ENCODE measurements at places on chromosomes 5 and 9.

- H3K4me3 ChIP-seq = no peak overlapping the region
- H3K27me3 ChIP-seq = peaks cover 2% of the 10 kb centered on the region
- H3K4me1 ChIP-seq = peaks cover 11% of the 10 kb centered on the region
- no peak for DNase-seq
- H3K27ac ChIP-seq = no peak overlapping the region
- H3K36me3 ChIP-seq = no peaks in the 10 kb centered on the region
Observed at GRCh38 chr5:174423558-174423957, 300.8 kb upstream of the MSX2 start.

DNA sequence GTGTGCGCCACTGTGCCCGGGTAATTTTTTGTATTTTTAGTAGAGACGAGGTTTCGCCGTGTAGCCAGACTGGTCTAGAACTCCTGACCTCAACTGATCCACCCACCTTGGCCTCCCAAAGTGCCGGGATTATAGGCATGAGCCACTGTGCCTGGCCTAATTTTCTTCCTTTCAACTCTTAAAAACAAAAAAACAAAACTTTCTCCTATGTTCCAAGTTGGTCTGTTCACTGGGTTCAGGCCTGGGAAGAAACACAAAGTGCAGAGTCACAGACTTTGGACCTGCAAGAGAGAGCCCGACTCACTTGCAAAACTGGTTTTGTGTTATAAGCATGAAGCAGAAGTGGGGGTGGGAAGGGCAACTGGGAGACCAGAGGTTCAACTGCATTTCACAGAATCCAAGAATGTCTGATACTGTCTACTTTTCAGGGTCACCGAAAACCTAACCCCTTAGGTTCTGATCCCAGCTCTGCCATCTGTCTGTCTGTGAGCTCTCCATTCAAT, 5.2 kb upstream of the HDHD3 start:
- H3K4me3 ChIP-seq = no peak overlapping the region
- H3K27ac ChIP-seq = no peak overlapping the region
- no peaks in the 10 kb centered on the region for H3K36me3 ChIP-seq
- no peaks in the 10 kb centered on the region for H3K4me1 ChIP-seq
- no peaks in the 10 kb centered on the region for H3K27me3 ChIP-seq

DNA sequence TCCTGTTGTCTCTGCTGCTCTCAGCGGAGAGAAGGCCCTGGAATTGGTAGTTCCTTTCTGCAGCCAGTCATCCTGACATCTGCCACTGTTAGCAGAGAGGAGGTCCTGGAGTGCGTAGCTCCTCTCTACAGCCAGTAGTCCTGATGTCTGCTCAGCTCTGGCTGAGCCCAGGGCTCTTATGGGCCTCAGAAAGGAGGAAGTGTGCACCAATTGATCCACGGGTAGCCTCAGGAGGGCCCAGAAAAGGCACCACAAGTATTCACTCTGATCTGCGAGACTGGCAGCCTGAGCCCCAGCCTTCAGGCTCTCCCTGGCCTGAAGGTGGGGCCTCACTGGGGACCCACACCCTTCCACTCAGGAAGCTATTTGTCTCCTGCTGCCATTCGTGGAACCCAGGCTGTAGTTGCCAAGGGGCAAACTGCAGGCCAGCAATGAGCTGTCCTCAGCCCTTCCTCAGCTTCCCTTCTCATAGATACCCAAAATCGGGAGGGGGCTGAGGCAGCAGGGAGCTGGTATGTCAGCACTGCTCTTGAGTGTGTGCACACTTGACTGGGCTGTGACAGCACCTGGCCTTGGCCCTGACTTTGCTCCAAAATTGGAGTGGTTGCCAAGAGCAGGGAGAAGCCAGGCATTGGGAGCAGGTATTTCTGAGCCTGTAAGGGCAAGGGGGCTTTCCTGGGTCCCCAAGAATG, 1049.5 kb upstream of the ACO1 start:
- no peaks in the 10 kb centered on the region for H3K27me3 ChIP-seq
- H3K36me3 ChIP-seq = no peaks in the 10 kb centered on the region
- no peaks in the 10 kb centered on the region for H3K4me1 ChIP-seq
- DNase-seq = no peak
- peak overlapping the region; percentile 73 for H3K27ac ChIP-seq

DNA sequence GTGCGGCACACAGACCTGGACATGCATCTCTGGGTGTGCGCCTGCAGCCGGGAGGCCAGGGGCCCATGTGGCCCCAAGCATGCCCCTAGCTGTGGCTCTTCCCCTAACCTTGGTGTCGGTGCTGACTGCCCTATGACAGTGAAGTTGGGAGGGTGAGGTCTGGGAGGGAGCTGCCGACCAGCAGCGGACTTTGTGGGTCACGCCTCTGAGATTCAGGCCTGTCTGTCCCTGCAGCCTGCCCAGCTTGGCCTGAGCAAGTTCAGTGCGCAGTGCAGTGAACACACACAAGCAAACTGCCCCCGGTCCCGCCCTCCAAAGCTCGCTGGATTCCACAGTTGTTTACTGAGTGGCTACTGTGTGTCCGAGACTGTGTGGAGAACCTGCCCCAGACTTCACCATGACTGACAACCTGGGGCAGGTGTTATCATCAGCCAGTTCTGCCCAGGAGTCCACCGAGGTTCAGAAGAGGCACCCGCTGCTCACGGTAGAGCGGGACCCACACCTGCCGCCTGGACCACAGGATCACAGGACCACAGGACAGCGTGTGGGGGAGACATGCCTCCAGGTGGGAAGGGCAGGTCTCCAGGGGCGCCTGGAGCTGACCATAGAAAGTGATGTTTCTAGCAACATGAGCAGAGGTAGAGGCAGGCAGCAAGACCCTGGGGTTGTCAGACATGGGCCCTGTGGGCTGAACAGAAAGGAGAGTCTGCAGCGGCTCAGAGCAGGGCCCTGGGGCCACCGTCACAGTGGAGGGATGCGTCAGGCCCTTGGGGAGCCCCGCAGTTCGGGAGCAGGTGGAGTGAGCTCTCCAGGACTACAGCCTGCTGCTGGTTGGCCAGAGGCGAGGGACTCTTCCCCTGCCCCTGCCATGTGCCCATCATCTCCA, 105.1 kb downstream of the PHF2 start:
- H3K36me3 ChIP-seq = peaks cover 4% of the 10 kb centered on the region
- no peak overlapping the region for H3K4me3 ChIP-seq
- H3K27ac ChIP-seq = no peak overlapping the region
- DNase-seq = no peak
- H3K27me3 ChIP-seq = no peaks in the 10 kb centered on the region

DNA sequence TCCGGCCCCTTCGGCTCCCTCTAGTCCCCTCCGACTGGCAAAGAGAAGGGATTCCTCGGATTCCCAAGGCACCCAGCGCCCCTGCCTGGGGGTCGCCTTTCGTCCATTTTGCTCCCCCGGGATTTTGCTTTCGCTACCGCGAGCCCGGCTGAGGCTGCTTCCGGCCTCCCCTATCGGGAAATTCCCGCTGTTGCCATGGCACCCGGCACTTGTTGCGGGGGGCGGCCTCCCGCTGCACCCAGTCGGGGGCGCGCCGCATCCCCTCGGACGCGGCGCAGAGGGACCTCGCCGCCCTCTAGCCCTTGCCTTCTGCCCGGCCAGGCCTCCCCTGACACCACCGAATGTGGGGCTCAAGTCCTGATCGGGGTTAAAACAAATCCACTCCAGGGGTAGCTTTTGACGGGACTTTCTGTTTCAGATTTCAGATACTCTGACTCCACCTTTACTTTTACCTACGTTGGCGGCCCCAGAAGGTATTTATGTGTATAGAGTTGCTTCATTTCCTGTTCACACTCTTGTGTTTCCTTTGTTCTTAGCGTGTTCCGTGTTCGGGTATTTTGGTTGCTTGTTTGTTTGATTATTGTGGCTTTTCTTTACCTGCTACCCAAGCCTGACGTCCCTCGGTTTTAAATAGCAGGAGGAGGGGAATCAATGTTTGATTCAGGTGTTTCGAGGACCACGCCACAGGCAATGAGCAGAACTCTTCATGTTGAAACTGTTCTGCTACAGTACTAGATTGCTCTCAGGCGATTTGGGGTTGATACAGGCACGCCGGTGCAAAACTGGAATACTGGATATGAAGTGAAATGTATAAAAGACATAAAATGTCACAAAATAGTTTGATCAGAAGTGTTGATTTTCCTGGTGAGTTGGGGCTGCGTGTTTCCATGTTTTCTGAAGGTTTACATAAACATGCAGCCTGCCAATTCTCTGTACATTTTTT, 1.5 kb downstream of the PARP8 start:
- H3K4me3 ChIP-seq = peak overlapping the region; percentile 58
- H3K27ac ChIP-seq = peak overlapping the region; percentile 92
- peak; percentile 83 for DNase-seq
- H3K4me1 ChIP-seq = peaks cover 5% of the 10 kb centered on the region

GRCh38 chr5:74938250-74938933, 72.2 kb upstream of the FAM169A start:
- no peaks in the 10 kb centered on the region for H3K27me3 ChIP-seq
- no peaks in the 10 kb centered on the region for H3K36me3 ChIP-seq
- no peak overlapping the region for H3K27ac ChIP-seq
- H3K4me3 ChIP-seq = no peak overlapping the region

- H3K4me3 ChIP-seq = no peak overlapping the region
- no peaks in the 10 kb centered on the region for H3K27me3 ChIP-seq
- no peaks in the 10 kb centered on the region for H3K36me3 ChIP-seq
- peak; percentile 73 for DNase-seq
- H3K27ac ChIP-seq = no peak overlapping the region
Observed at GRCh38 chr5:30808996-30809395, 384.5 kb upstream of the CDH6 start.

DNA sequence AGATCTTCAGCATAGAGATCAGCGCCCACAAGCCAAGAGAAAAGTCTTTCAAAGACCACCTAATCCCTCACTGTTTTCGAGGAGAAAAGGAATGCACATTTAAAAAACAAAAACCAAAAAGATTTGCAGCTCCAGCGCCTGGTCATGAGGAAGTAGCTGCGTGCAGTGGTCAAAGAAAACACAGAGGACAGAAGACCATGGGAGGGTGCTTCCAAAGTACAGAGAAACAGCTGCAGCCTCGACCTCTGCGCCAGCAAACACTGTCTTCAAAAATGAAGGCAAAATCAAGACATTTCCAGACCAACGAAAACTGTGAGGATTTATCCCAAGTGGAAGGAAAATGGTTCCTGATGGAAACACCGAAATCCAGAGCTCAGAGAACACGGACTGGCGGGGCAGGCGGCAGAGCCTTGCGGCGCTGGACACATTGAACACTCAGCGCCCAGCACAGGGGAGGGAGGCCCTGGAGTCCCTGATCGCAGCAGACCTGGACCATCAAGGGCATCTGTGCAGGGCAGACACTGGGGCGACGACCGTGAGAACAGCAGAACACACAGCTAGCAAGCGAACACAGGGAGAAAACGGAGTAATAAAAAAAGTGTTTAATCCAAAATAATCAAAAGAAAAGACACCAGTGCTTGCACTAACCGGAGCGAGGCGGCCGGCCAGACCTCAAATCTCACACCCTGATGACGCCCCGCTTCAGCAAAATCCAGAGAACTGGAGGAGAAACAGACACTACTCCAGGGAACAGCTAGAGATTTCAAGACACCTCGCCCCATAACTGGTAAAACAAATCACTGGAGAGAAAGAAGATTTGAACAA, 12.6 kb upstream of the SLC12A7 start:
- no peak for DNase-seq
- H3K4me1 ChIP-seq = peaks cover 39% of the 10 kb centered on the region

DNA sequence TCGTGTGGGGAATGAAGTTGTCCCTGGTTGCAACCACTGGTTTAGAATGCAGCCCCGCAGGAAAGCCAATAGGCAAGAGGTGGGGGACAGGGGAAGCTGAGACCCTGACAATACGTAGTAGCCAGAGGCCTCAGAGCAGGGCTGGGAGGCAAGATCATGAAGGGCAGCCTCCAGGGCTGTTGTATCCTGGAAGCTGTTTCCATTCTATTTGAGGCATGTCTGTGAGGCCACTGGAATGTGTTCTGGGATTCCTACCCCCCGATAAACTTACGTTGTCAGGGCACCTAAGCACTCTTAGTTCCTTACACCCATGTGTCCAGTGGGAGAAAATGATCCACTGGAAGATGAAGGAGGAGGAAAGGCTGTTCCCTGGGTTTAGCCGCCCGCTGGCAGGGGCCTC, 177.3 kb downstream of the CFAP90 start:
- no peak for DNase-seq
- no peaks in the 10 kb centered on the region for H3K36me3 ChIP-seq
- H3K4me3 ChIP-seq = no peak overlapping the region
- H3K27me3 ChIP-seq = no peaks in the 10 kb centered on the region
- H3K4me1 ChIP-seq = no peaks in the 10 kb centered on the region
- no peak overlapping the region for H3K27ac ChIP-seq

GRCh38 chr9:33403941-33404787, 1.8 kb upstream of the AQP7 start:
- no peaks in the 10 kb centered on the region for H3K4me1 ChIP-seq
- peak overlapping the region; percentile 1 for H3K27ac ChIP-seq
- no peaks in the 10 kb centered on the region for H3K36me3 ChIP-seq

GRCh38 chr5:35811108-35811741, 45.5 kb upstream of the IL7R start:
- H3K27ac ChIP-seq = no peak overlapping the region
- no peaks in the 10 kb centered on the region for H3K36me3 ChIP-seq
- no peak for DNase-seq
- H3K4me1 ChIP-seq = no peaks in the 10 kb centered on the region
- H3K27me3 ChIP-seq = no peaks in the 10 kb centered on the region

DNA sequence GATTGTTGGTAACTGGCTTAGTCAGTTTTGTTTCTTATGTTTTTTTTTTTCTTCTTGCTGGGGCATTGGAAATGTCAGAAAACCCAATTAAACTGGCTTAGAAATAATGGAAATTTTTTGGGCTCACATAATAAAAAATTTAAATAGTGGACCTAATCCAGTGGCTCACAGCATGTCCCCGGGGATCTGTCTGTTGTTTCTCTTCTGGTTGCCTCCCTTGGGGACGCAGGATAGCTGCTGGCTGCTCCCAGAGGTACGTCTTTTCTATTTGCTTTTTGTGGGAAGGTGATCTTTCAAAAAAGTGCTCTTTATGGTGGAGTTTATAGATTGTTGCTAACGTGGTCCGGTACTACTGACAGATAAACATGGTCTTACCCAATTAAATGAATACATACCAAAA, 52.2 kb downstream of the LMNB1 start:
- H3K27ac ChIP-seq = no peak overlapping the region
- no peak for DNase-seq
- no peaks in the 10 kb centered on the region for H3K4me1 ChIP-seq
- no peak overlapping the region for H3K4me3 ChIP-seq

GRCh38 chr9:89489548-89490530, 8.1 kb downstream of the SEMA4D start:
- no peaks in the 10 kb centered on the region for H3K27me3 ChIP-seq
- no peak for DNase-seq
- no peak overlapping the region for H3K4me3 ChIP-seq
- peaks cover 4% of the 10 kb centered on the region for H3K4me1 ChIP-seq
- H3K36me3 ChIP-seq = no peaks in the 10 kb centered on the region

DNA sequence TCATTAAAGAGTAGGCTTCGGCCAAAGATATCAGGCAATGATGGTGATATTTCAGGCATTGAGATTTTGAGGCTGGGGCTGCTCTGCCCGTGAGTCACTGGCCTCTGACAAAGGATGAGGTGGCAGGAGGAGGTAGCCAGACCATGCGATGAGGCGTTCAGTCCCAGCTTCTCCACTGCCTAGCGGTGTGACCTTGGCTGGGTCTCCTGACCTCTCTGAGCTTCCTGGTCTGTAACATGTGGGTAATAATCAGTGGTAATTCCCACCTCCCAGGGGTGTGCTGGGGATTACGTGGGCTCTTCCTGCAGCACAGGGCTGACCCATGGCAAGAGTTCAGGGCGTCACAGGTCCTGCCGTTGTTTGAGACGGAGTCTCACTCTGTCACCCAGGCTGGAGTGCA, 73.2 kb upstream of the RAPGEF1 start:
- DNase-seq = no peak
- no peaks in the 10 kb centered on the region for H3K27me3 ChIP-seq

GRCh38 chr9:87812375-87813118, 70.1 kb upstream of the SPATA31E1 start:
- no peak overlapping the region for H3K27ac ChIP-seq
- peaks cover 1% of the 10 kb centered on the region for H3K4me1 ChIP-seq
- H3K4me3 ChIP-seq = no peak overlapping the region
- H3K36me3 ChIP-seq = no peaks in the 10 kb centered on the region
- peak; percentile 16 for DNase-seq
